Endodermal cell (in vitro differentiated cells): ENCODE measurements at places on chromosomes 6 and 20. TPM values are rescaled to one million over a fixed set of nuclear protein-coding genes. Genes with fewer than 3 reads are reported as not detected.

The BFSP1 gene
- 4.2 to 9.4 TPM (median 7.4 TPM) in 3 replicates for total RNA-seq

The IL17A gene
- not detected in 2 replicates for total RNA-seq

The CCN6 gene
- not detected in 3 replicates for total RNA-seq

The SLC22A23 gene
- total RNA-seq: 3.8 to 12.1 TPM (median 11.1 TPM) in 3 replicates

The TREM1 gene
- not detected in 3 replicates for total RNA-seq

The PRKN gene
- total RNA-seq: 3.3 and 3.5 TPM in 2 replicates
